Activated T-cell treated with anti-CD3 and anti-CD28 coated beads for 48 hours (primary cell): ENCODE measurements at places on chromosomes 2 and 18.
A peak's percentile ranks its signal among the peaks of the same experiment; 100 is the strongest.

DNA sequence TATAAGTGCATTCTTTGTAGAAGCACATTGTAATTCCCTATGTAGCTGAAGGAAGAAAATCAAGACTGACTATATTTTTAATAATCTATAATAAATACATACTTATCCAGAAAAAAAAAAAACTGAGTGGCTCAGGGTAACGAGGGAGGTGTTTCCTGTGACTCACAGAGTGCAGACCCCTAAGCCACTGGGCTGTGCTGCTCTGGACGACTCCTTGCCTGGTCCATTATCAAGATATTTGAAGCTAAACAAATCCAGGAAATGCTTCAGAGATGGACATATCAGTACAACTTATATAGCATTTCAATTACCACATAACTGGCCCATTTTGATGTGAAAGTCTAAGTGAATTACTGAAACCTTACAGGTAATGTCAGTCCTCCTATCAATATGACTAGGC lies 80.6 kb downstream of the PIGN start:
- DNase-seq: no peak

GRCh38 chr2:154280543-154280942 lies 408.8 kb downstream of the GALNT13 start:
- no peak for DNase-seq

GRCh38 chr2:205496772-205497171 lies 185.5 kb upstream of the NRP2 start:
- no peak for DNase-seq

- no peak for DNase-seq
These were observed 18.6 kb downstream of the FZD7 start for GRCh38 chr2:202052235-202052634.

- no peak for DNase-seq
These were observed 25.5 kb upstream of the CIB4 start for GRCh38 chr2:26666671-26667070.

DNA sequence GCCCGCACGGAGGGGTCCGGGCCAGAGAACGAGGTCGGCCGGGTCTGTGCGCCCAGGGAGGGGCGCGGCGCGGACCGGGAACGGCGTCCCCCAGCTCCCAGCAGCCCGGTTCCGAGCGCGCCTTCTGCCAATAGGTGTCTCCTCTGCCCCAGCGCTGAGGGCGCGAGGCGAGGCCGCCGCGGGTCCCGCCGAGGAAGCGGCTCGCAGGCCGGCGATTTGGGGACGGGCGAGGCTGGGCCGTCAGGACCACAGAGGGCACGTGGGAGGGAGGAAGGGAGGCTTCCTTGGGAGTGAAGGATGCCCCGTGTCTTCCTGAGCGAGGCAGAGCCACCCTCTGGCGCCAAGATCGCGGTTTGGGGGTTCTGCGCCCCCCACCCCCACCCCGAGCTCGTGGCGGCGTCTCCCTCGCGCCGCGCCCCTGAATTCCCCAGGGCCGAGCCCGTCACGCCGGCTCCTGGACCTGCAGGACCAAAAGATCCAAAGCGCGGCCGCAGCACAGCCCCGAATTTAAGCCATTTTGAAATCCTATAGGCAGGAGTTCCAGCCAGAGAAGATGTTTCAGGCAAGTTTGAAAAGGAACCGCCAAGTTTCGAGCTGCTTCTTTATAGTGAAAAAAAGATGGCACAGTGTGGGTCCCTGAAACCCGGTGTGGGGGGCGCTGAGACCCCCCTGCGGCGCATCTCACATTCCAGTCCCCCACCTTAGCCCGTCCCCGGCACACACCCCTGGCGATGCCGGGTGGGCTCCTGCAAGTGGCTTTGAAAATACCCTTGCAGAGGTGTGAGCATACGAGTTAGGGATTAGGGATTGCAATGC lies 909 bp downstream of the NFATC1 start:
- peak; percentile 45 for DNase-seq

- no peak for DNase-seq
These were observed 201.7 kb downstream of the TNS1 start for GRCh38 chr2:217801115-217801531.

DNA sequence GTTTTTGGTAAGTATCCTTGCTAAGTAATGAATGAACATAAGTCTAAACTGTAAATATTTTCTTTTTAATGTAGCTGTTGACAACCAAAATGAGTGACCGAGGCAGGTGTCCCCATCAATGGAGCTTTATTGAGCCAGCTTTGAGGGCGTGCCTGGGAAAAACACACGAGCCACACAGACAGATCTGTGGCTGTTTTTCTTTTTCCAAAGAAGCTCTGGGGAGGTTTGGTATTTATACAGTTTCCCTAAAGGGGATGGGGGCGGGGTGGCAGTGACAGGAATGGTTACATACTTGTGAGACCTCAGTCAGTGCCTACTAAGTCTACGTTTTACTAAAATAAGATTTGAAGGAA lies 11.2 kb downstream of the DBI start:
- DNase-seq: no peak

DNA sequence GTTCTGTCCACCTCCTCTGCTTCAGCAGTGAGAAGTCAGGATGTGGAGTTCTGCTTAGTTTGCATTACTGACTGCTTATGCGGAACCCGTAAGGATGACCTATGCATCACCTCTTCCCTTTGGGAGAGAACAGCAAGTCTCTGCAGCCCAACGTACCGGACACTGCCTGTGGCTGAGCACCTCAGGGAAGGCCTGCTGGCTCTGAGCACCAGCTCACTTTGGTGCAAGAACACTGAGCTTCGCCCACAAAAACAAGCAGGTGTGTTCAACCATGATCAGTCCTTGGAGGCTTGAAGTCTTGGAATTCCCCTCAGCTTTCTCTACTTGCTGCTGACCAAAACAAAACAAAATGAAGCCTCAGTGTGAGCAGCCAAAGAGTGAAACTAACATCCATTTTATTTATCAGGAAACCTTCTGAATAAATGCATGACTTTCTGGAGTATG lies 52.7 kb upstream of the NCK2 start:
- DNase-seq: no peak

GRCh38 chr18:42030586-42031182 lies 75.7 kb downstream of the PIK3C3 start:
- no peak for DNase-seq

DNA sequence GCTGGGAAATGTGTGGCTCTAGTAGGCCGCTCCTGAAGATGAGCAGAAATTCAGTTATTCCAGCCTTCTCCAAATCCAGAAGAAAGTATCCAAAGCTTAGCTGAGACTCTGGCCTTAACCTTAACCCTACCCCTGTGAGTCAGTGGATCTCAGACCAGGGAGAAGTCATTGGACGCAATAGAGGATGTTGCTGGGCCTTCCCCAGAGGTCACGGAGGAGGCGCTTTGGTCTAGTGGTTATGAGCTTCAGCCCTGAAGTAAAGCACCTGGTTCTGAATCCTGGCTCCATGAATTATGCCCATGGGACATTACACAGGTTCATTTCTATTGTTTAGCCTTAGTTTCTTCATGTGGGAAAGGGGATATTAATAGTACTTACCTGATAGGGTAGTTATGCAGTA lies 24.0 kb downstream of the PKDCC start:
- DNase-seq: no peak
